Activated naive CD4-positive, alpha-beta T cell treated with anti-CD3 and anti-CD28 coated beads, Interleukin-2, amount 10 ng/mL, durations not matched to agents 7 days and 5 days (primary cell): ENCODE measurements at places on chromosomes 5 and 9.

- H3K4me3 ChIP-seq = no peak overlapping the region
- no peaks in the 10 kb centered on the region for H3K36me3 ChIP-seq
- H3K27me3 ChIP-seq = no peaks in the 10 kb centered on the region
- no peak overlapping the region for H3K27ac ChIP-seq
- no peaks in the 10 kb centered on the region for H3K4me1 ChIP-seq
- no peak for DNase-seq
Measured at GRCh38 chr5:124847907-124848306, 101.5 kb upstream of the ZNF608 start.

DNA sequence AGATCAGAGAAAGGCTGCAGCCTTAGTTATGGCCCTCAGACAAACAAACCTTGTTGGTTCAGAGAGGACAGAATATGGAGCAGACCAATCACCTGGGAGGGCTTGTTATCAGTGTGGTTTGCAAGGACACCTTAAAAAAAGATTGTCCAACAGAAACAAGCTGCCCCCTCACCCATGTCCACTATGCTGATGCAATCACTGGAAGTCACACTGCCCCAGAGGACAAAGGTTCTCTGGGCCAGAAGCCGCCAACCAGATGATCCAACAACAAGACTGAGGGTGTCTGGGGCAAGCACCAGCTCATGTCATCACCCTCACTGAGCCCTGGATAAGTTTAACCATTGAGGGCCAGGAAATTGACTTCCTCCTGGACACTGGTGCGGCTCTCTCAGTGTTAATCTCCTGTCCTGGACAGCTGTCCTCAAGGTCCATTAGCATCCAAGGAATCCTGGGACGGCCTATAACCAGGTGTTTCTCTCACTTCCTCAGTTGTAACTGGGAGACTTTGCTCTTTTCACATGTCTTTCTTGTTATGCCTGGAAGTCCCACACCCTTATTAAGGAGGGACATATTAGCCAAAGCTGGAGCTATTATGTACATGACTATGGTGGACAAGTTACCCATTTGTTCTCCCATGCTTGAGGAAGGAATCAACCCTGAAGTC is 36.9 kb upstream of the TBCA start:
- no peak for DNase-seq
- no peaks in the 10 kb centered on the region for H3K4me1 ChIP-seq
- H3K4me3 ChIP-seq = no peak overlapping the region

DNA sequence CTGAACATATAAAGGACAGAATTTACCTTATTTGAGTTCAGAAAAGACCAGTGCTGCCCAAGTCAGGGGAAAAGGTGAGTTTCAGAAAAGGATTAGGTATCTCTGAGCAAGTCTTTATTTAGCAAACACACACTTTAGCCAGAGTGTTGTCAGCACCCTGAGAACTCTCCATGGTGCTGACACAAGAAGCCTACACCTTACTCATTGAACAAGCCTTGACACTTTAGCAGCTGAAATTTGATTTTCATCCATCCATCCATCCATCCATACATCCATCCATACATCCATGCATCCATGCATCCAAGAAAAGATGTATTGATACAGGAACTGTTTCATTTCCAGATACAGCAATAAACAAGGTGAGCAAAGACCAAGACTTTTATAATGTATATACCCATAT is 311.2 kb downstream of the TRIM32 start:
- no peaks in the 10 kb centered on the region for H3K36me3 ChIP-seq
- no peak overlapping the region for H3K4me3 ChIP-seq
- no peaks in the 10 kb centered on the region for H3K27me3 ChIP-seq
- no peak overlapping the region for H3K27ac ChIP-seq

DNA sequence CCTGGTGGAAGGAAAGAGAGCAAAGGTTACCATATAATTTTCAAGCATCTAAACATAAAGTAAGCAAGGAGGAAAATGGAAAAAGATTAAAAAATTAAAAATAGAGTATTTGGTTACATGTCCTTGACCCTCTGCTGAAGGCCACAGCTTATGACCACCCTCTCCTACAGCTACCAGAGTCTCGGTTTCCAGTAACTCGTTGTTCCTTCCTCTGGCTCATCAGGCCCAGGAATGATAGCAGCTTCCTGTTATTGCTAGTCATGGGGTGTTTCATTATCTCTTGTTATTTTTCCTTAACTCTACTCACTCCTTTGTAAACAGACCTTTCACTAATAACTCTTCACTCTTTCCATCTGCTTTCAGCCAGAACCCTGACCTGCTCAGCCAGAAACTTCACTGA is 102.2 kb downstream of the YTHDC2 start:
- no peaks in the 10 kb centered on the region for H3K36me3 ChIP-seq
- peaks cover 5% of the 10 kb centered on the region for H3K27me3 ChIP-seq
- DNase-seq = no peak
- peaks cover 2% of the 10 kb centered on the region for H3K4me1 ChIP-seq
- no peak overlapping the region for H3K27ac ChIP-seq

GRCh38 chr9:136110082-136111061 is 8.3 kb downstream of the TMEM250 start:
- H3K4me3 ChIP-seq = peak overlapping the region; percentile 86
- no peaks in the 10 kb centered on the region for H3K27me3 ChIP-seq
- H3K27ac ChIP-seq = peak overlapping the region; percentile 100
- peaks cover 89% of the 10 kb centered on the region for H3K4me1 ChIP-seq
